NAMALWA (cell line): ENCODE measurements at places on chromosomes 2 and 18.
A peak's percentile ranks its signal among the peaks of the same experiment; 100 is the strongest.

GRCh38 chr18:57921708-57922107, 118.6 kb upstream of the ATP8B1 start:
- no peak for DNase-seq

DNA sequence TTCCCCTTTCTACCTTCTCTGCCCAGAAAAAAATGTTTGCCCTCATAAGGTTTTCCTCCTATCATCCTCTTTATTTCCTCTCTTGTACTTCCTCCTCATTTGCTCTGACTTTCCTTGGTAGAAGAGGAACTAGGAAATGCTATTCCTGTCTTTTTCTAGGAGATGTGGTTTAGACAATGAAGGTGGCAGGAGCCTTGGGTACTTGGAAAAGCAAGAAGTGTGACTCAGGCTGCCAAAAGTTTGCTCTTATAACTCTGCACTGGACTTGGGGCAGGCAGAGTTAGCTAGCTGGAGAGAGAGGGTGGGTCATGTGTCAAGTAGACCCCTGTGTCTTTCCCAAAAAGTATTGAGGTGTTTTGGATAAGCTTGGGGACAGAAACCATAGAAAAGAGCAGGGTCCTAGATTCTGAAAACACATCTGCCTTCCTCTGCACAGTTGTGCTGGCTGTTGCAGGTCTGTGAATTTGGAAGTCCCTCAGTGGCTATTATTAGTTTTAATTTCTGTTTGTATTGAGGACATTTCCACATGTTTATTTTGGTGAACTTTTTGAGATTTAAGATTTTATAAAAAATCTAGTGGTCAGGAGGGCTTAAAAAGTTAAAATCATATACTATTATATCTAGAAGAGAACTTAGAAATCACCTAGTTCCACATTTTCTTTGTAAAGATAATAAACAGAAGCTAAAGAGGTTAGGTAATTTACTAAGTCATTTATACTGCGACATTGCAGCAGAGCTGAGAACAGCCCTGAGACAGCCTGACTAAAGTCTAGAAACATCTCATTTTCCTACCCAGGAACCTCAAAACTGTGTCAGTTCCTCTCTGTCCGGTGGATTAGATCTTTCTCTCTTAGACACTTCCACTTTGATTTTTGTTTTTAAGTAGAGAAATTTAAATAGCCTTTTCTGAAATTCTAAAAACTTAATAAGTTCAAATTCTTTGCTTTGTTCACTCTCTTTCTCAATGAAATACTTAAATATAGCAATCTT, 16.0 kb downstream of the INSIG2 start:
- no peak for DNase-seq

- DNase-seq: no peak
Measured at GRCh38 chr18:73824671-73825070, 323.0 kb downstream of the FBXO15 start.

DNA sequence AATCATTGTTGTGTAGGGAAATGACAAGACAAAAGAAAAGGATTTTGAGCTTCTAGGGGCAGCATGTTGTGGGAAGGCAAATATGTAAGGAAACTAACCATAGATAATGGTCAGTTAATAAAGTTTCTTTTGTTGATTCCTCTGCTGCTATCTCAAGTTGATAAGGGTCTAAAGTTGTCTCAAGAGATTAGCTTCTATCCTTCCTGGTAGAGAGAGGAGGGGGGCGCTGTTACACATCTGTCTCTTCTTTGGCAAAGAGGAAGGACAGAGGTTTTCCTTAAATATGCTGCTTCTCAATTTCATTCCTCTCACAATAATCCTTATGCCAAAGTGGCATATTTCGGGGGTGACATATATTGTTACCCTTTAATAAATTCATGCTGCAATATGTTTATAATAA, 944.0 kb downstream of the DPP10 start:
- no peak for DNase-seq

DNA sequence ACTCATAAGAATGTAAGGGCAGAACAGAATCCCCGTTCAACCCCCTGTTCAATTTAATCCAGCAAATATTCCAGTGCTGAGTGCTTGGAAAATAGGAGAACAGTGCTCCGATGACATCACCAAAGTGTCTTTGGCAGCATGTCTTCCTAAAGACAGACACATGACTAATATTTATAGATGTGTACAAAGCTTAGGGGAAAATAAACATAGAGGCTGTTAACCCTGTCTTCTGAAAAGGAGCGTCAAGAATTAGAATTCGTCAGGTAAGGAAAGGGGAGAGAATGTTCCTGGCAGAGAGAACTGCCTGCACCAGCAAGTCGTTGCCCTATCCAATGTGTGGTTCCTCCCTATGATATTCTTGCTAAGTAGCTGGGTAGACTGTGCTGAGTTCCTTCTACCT, 72.7 kb downstream of the PLB1 start:
- no peak for DNase-seq

DNA sequence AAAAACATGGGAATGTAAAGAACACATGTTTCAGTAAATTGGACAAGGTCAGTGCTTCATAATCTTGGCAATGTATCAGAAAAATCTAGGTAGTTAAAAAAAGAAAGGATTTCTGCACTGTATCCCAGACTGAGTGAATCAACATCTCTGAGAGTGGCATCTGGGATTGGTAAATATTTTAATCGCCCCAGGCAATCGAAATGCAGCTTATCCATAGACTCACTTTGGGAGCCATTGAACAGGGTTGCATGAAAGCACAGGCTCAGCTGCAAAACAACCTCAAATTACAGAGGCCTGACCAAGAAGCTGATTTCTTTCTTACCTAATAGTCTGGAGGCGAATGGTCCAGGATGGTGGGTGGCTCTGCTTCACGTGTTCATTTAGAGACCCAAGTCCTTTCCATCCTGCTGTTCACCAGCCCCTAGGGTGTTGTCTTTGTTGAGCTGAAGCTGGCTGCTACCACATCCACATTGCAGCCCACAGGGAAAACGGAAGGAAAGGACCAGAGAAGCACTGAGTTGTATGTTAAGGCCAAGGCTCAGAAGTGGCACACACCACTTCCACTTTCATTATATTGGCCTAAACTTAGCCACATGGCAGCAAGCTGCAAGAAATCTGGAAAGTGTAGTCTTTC, 59.0 kb downstream of the MOGAT1 start:
- peak; percentile 13 for DNase-seq

- no peak for DNase-seq
Measured at GRCh38 chr2:10223471-10223870, 79.2 kb upstream of the HPCAL1 start.

- DNase-seq: peak; percentile 88
Measured at GRCh38 chr2:85707304-85707703, 13.1 kb downstream of the GNLY start.

- no peak for DNase-seq
Measured at GRCh38 chr2:54065411-54065810, 50.0 kb upstream of the ACYP2 start.

- DNase-seq: no peak
Measured at GRCh38 chr2:122255924-122256323, 500.5 kb downstream of the TSN start.

DNA sequence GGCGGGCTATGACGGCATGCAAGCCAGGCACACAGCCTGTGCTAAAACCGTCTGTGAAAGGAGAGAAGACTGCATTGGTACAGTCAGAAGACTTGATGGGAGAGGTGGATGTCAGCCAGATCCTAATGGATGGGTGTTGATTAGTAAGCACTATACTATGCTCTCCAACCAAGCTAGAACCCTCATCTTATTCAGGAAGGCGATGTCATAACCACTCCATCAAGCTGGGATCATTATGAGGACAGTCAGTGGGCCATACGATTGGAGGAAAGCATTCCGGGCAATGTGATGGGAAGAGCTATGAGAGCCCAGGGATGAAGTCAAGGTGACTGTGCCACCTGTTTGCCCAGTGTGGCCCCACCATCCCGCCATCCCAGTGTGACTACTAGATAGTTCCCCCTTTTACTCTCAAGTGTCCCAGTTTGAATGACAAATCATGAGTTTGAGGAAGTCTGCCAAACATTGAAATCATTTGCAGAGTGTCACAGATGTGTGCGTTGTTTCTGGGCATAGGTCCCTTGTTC, 66.4 kb downstream of the MRPS9 start:
- no peak for DNase-seq

- DNase-seq: no peak
Measured at GRCh38 chr2:85611217-85611704, 605 bp downstream of the C2orf68 start.

DNA sequence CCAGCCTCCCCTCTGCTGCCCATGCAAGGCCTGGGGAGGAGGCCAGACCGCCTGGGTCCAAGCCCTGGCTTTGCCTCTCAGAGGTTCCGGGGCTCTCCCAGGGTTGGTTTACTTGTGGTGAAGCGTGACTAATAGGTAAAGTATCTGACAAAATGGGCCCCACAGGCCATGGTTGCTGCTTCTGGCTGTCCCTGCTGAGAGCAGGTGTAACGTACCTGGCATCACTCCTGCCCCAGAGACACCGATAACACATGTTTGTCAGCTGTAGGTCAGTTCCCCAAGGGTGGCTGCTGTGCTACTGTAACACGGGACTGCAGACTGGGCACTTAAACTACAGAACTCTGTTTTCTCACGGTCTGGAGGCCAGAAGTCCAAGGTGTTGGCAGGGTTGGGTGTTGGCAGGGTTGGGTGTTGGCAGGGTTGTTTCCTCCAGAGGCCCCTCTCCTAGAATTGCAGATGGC, 34.1 kb downstream of the ODC1 start:
- no peak for DNase-seq

DNA sequence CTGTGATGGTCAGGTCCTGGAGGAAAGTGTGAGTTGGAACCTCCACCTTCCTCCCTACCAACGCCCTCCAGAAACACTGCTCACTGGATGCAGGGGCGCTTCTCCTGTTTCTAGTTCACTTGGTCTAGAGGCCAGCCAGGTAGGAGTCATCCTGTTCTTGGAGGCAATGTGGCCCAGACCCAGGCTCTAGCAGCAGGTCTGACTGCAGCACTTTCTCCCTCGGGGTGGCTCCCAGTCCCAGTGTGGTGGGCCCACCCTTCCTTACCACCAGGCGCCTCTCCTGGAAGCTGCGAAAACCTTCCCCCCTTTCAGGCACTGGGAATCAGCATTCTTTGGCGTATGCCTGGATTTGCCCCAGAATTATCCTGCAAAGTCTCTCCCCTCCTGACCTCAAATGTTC, 292.8 kb downstream of the SOX11 start:
- DNase-seq: no peak

GRCh38 chr2:101758001-101758400, 60.5 kb downstream of the MAP4K4 start:
- DNase-seq: no peak

DNA sequence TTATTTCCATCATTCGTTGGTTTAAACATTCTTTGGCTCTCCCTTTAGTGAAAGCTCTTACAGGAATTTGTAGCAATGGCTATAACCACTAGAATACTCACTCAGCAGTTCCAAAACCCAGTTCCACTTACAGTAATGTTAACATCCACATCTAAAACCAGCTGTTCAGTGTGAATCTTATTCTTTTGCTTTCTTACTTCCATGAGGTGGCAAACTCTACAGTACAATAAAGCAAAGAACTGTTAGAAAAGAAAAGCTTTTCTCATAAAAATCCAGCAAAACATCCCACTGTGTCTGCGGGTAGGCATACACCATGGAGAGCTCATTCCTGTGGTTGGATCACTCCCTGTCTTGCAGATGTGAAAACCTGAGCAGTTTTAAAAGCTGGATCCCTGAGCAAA, 147.1 kb downstream of the ARHGAP28 start:
- DNase-seq: no peak

DNA sequence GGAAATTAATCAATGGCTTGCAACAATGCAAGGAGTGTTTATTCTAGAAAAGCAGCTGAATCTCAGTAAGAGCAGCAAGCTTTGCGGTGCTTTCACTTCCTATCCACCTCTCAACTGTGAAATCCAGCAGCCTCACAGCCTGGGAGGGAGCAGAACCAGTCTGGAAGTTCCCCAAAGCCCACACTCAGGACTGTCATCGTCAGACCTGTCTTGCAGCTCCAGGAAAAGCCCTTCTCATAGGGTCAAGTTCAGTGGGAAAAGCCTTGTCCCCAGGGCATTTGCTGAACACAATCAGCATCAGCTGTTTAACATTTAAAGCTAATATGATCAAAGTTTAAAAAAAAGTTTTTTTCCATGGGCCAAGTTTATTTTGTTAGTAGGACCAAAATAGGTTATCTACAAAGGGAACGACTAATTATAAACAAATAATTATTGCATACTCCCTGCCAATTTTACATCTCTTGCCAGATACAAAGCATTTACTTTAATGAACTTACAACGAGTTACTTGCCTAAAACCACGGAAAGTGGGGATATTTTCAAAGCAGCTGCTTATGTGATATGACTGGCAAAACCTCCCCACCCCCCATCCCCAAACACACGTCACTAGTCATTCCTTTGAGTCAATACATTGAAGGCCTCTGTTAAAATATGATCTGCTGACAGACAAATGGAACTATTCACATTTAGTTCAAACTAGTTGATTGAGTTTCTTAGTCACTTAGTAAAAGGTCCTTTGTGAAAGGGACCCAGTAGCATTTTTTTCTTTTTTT, 36.8 kb downstream of the PARD6G start:
- DNase-seq: peak; percentile 5

GRCh38 chr2:10166676-10167292, 44.2 kb downstream of the RRM2 start:
- DNase-seq: no peak

DNA sequence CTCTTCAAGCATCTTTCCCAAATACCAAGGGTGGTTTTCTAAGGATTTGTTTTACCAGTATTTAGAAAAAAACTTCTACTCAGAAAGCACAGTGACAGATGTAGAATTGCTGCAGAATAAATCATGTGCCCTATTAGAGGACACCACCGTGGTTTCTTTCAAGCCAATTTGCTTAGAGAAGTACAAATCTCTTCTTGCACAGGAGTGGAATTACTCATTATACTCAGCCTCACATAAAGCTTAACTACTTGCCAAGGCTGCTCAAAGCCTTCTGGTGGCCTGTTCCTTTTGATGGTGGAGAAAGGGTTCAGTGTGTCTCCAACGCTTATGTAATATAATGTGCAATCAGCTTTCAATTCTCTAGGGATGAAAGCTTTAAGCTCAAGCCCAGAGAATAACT, 66.5 kb upstream of the CTNNA2 start:
- DNase-seq: no peak

DNA sequence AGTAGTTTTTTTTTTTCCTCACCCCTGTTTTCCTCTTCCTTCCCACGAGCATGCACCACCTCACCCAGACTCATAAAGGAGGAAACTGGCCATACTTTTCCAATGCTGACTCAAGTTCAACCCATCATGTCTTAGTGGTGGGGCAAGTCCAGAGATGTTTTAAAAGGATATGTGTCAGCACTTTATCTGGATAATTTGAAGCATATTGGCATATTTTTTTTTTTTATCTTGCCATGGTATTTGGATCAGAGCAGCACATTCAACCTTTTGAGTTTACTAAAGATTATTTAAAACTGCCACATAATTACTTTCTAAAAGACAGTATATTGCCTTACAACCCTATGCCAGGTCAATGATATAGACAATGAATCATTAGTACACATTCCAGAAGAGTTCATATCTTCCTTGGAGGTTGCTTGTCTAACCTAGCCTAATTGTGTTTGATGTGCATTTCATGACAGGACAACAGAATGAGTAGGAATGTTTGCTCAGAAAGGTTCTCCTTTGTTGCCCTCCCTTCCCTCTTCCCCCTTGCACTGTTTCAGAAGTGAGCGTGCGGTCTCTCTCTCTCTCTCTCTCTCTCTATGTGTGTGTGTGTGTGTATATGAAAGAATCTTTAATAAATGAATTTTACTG, 950.7 kb upstream of the FAM98A start:
- no peak for DNase-seq
